ENCODE measurements at places on chromosomes 3 and 15. TPM values are rescaled to one million over a fixed set of nuclear protein-coding genes. Genes with fewer than 3 reads are reported as not detected.

Gene ATP13A5
- not detected for polyA plus RNA-seq

Gene FSIP1
- polyA plus RNA-seq: 2.8 TPM

Gene ATP2B2
- not detected for polyA plus RNA-seq

Gene KIF23
- 28.8 TPM for polyA plus RNA-seq

Gene DZIP1L
- 9.6 TPM for polyA plus RNA-seq

Gene NBEAL2
- polyA plus RNA-seq: 0.94 TPM

Gene TGM4
- polyA plus RNA-seq: not detected

- H3K27me3 ChIP-seq: no peaks in the 10 kb centered on the region
- H3K36me3 ChIP-seq: no peaks in the 10 kb centered on the region
- H3K4me1 ChIP-seq: no peaks in the 10 kb centered on the region
- no peak for DNase-seq
Measured at GRCh38 chr3:18747383-18747782, 322.2 kb upstream of the SATB1 start.

DNA sequence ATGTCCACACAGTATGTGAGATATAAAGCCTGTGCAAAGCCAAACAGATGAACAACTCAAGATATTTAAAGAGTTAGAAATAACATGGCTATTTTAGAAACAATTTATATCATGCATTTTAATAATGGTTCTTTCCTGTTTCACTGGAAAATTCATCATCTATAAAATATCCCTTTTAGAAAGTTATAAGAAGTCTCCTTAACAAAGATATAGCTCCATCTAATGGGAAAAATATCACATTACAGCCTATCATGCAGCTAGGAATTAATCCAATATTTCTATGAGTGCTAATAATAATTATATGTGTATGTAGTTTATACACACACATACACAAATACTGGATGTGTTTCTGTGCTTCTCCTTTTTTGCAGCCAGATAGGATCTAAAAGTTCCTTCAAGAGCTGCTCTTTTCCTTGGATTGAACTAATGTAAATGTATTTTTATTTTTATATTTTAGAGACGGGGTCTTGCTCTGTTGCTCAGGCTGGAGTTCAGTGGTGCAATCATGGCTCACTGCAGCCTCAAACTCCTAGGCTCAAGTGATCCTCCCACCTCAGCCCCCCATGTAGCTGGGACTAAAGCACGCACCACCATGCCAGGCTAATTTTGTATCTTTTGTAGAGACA is 21.6 kb downstream of the RPL22L1 start:
- DNase-seq: peak; percentile 55
- H3K36me3 ChIP-seq: no peaks in the 10 kb centered on the region
- no peak overlapping the region for H3K4me3 ChIP-seq
- H3K27ac ChIP-seq: no peak overlapping the region
- H3K4me1 ChIP-seq: 0 out of 2 replicates have a peak, but pooled peaks cover 3% of the 10 kb centered on the region

All from GM23248 (cell line).